ENCODE measurements at places on chromosomes 6 and 20.

DNA sequence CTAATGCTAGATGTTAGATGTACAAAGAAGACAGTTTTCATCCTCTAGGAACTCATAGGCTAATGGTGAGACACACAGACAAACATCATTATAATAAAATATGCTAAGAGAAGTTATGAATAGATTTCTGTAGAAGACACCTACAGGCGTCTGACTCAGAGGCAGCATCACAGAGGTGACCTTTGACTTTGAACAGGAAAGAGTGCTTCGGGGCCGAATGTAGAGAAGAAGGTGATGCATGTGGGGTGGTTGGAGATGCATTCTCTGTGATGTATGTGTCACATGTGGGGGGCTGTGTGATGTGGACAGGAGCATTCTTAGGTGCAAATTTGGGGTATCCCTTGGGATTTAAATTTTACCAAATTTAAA is 6.8 kb downstream of the GUCA1A start:
- DNase-seq, result no peak
- H3K27me3 ChIP-seq, result no peaks in the 10 kb centered on the region

DNA sequence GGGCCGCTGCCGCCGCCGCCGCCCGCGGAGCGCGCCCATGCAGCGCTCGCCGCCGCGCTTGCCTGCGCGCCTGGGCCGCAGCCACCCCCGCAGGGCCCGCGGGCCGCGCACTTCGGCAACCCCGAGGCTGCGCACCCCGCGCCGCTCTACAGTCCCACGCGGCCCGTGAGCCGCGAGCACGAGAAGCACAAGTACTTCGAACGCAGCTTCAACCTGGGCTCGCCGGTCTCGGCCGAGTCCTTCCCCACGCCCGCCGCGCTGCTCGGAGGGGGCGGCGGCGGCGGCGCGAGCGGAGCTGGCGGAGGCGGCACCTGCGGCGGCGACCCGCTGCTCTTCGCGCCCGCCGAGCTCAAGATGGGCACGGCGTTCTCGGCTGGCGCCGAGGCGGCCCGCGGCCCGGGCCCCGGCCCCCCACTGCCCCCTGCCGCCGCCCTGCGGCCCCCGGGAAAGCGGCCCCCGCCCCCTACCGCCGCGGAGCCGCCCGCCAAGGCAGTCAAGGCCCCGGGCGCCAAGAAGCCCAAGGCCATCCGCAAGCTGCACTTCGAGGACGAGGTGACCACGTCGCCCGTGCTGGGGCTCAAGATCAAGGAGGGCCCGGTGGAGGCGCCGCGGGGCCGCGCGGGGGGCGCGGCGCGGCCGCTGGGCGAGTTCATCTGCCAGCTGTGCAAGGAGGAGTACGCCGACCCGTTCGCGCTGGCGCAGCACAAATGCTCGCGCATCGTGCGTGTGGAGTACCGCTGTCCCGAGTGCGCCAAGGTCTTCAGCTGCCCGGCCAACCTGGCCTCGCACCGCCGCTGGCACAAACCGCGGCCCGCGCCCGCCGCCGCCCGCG is 730 bp downstream of the INSM1 start:
- peaks cover 51% of the 10 kb centered on the region for H3K27me3 ChIP-seq
- no peak overlapping the region for H3K27ac ChIP-seq
- peak; percentile 72 for DNase-seq

DNA sequence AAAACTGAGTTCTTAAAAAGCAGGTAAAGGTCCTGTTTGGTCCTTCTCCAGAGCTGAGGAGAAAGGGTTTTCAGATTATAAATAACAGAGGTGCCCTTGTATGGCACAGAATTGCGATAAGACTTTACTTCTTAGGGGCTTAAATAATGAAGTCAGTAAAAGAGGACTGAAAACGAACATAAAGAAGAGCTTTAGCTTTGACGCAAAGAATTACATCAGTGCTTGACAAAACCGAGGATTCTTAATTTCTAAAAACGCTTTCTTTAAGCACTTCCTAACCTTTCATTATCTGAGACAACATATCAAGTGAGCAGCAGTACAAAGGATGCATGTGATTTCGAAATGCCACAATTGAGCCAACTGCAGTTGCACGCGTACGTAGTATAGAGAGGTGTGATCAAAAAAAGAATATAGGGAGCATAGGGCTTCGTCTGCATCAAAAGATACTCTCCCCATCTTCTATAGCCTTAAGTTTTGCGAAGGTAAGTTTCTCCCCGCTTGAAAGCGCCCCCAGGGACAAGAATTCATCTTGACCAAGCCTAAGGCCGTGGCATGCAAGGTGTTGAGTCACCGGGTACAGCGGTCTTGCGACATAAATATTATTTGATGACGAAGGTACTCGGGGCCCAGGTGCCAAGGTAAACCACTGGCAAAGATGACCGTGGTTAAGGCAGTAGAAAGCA is 778 bp upstream of the LOC128125822 start:
- H3K4me3 ChIP-seq, result peak overlapping the region; percentile 67
- peaks cover 2% of the 10 kb centered on the region for H3K4me1 ChIP-seq
- DNase-seq, result no peak
- H3K36me3 ChIP-seq, result peaks cover 5% of the 10 kb centered on the region
- peak overlapping the region; percentile 97 for H3K27ac ChIP-seq
- H3K27me3 ChIP-seq, result 0 out of 2 replicates have a peak, but pooled peaks cover 2% of the 10 kb centered on the region

GRCh38 chr6:43683708-43684455 is 3.7 kb downstream of the MRPS18A start:
- H3K4me3 ChIP-seq, result no peak overlapping the region
- DNase-seq, result no peak
- H3K27me3 ChIP-seq, result no peaks in the 10 kb centered on the region
- H3K36me3 ChIP-seq, result peaks cover 8% of the 10 kb centered on the region

DNA sequence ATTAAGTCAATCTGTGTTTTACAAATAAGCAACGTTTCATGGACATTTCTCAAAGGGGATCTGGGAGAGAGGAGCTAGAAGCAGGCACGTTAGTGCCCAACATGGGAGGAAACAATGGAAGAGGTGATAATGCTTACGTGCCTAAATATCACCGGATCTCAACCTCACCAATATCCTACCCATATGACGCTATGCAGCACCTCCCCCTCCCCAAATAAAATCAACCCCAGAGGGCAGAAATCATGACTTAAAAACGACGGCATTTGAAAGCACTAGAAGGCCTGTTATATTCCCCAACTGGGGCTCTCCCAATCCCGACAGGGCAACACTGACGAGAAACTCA is 425 bp downstream of the HBS1L start:
- peaks cover 2% of the 10 kb centered on the region for H3K4me1 ChIP-seq
- no peaks in the 10 kb centered on the region for H3K27me3 ChIP-seq
- DNase-seq, result no peak
- H3K36me3 ChIP-seq, result 0 out of 2 replicates have a peak, but pooled peaks cover 2% of the 10 kb centered on the region

- no peak overlapping the region for H3K4me3 ChIP-seq
- no peak for DNase-seq
- H3K27me3 ChIP-seq, result no peaks in the 10 kb centered on the region
- no peaks in the 10 kb centered on the region for H3K4me1 ChIP-seq
- H3K27ac ChIP-seq, result no peak overlapping the region
Measured at GRCh38 chr6:105495515-105495914, 92.6 kb upstream of the PREP start.

- no peaks in the 10 kb centered on the region for H3K36me3 ChIP-seq
- H3K27me3 ChIP-seq, result no peaks in the 10 kb centered on the region
- H3K4me1 ChIP-seq, result no peaks in the 10 kb centered on the region
- H3K27ac ChIP-seq, result no peak overlapping the region
- DNase-seq, result no peak
Measured at GRCh38 chr6:113121571-113121970, 735.6 kb upstream of the MARCKS start.

DNA sequence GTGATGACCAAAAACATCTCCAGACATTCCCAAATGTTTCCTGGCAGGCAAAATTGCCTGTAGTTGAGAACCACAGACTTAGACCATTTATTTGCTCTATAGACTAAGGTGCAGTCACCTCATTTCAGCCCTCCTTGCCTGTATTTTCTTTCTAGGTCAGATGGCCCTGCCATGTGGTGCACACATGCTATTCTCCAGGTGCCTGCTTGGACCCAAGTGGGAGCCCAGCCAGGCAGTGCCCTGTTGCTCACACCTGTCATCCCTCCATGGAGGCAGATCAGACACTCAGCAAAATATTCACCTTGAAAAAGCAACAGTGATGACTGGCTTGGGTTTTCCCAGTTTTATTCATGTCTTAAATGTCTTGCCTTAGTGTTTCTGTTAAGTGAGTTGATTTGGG is 311.4 kb downstream of the TFAP2C start:
- no peak overlapping the region for H3K4me3 ChIP-seq
- H3K27ac ChIP-seq, result no peak overlapping the region
- H3K27me3 ChIP-seq, result no peaks in the 10 kb centered on the region
- H3K4me1 ChIP-seq, result no peaks in the 10 kb centered on the region
- DNase-seq, result no peak

GRCh38 chr6:169839898-169840631 is 88.6 kb downstream of the ERMARD start:
- no peak for DNase-seq
- no peaks in the 10 kb centered on the region for H3K27me3 ChIP-seq
- H3K27ac ChIP-seq, result no peak overlapping the region
- no peak overlapping the region for H3K4me3 ChIP-seq

DNA sequence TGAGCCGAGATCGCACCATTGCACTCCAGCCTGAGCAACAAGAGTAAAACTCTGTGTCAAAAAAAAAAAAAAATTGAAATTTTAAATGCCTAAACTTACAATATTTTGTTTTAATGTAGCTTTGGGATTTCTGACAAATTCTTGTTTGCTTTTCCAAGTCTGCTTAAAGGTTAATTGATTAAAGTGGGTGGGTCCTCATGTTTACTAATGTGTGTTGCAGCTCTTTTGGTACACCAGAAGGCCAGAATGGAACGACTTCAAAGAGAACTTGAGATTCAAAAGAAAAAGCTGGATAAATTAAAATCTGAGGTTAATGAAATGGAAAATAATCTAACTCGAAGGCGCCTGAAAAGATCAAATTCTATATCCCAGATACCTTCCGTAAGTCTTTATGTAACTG is 2.7 kb upstream of the SUMO4 start:
- H3K27me3 ChIP-seq, result no peaks in the 10 kb centered on the region
- H3K36me3 ChIP-seq, result peaks cover 6% of the 10 kb centered on the region
- no peaks in the 10 kb centered on the region for H3K4me1 ChIP-seq
- no peak overlapping the region for H3K4me3 ChIP-seq
- H3K27ac ChIP-seq, result no peak overlapping the region

GRCh38 chr20:61263084-61263695 is 11.1 kb downstream of the CDH4 start:
- no peaks in the 10 kb centered on the region for H3K27me3 ChIP-seq
- DNase-seq, result peak; percentile 95
- no peak overlapping the region for H3K27ac ChIP-seq
- H3K4me3 ChIP-seq, result no peak overlapping the region

GRCh38 chr6:166654573-166654972 is 27.5 kb upstream of the RPS6KA2 start:
- DNase-seq, result no peak
- no peaks in the 10 kb centered on the region for H3K36me3 ChIP-seq
- H3K4me1 ChIP-seq, result peaks cover 26% of the 10 kb centered on the region
- H3K27ac ChIP-seq, result no peak overlapping the region

GRCh38 chr6:43250992-43251373 is 7.7 kb downstream of the TTBK1 start:
- DNase-seq, result no peak
- H3K4me1 ChIP-seq, result peaks cover 3% of the 10 kb centered on the region
- H3K27ac ChIP-seq, result no peak overlapping the region
- peaks cover 2% of the 10 kb centered on the region for H3K27me3 ChIP-seq

DNA sequence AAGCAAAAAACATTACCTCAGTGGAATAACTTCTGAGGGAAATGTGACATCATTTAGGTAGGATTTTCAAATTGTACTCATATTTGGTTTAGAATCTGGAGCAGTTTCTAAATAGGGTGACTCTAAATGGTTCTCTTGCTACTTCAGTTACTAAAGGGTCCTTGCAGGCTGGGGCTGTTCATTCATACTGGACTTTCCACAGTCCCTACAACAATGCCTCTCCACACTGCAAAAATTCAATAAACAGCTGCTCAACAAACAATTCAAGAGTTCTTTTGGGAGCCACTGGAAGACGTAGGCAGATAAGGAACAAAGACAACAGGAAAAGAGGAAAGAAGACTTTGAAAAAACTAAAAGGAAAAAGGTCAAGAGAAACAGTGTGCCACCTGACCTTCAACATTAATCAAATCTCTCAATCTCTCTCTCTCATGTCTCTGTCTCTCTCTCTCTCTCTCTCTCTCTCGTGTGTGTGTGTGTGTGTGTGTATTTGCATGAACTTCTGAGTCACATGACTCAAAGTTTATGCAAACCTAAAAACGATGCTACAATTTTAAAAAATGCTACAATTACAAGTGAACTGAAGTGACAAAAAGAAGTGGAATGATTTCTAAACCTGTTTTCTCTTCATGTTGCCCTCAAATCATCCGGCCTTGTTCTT is 14.5 kb downstream of the NOL7 start:
- H3K4me3 ChIP-seq, result no peak overlapping the region
- H3K36me3 ChIP-seq, result 0 out of 2 replicates have a peak, but pooled peaks cover 2% of the 10 kb centered on the region
- no peak for DNase-seq
- no peaks in the 10 kb centered on the region for H3K27me3 ChIP-seq
- H3K4me1 ChIP-seq, result no peaks in the 10 kb centered on the region
- H3K27ac ChIP-seq, result no peak overlapping the region

GRCh38 chr6:41502917-41503671 is 43.1 kb upstream of the FOXP4 start:
- H3K36me3 ChIP-seq, result no peaks in the 10 kb centered on the region
- H3K4me1 ChIP-seq, result peaks cover 11% of the 10 kb centered on the region

DNA sequence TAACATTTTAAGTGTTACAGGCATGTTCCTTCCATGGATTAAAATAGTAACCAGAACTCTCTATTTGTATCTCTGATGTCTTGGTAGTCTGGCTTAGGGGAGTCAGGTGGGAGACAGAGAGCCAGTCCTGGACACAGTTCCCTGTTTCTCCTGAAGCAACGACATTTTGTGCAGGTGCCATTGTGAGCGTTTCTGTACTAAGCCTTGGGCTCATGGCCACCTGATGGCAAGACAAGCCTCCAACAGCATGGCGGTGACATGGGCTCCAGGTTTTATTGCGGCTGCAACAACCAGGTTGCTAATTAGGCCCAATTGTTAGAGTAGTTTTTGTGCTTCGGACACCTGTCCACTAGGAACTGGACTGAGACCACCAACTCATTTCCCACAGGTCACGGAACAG is 105.3 kb downstream of the PRDM13 start:
- H3K36me3 ChIP-seq, result no peaks in the 10 kb centered on the region
- H3K4me3 ChIP-seq, result no peak overlapping the region
- no peak for DNase-seq
- no peaks in the 10 kb centered on the region for H3K4me1 ChIP-seq

GRCh38 chr6:89297695-89298351 is 17.3 kb downstream of the GABRR2 start:
- no peaks in the 10 kb centered on the region for H3K36me3 ChIP-seq
- no peaks in the 10 kb centered on the region for H3K27me3 ChIP-seq
- H3K4me1 ChIP-seq, result no peaks in the 10 kb centered on the region
- H3K4me3 ChIP-seq, result no peak overlapping the region

- no peak for DNase-seq
- no peaks in the 10 kb centered on the region for H3K4me1 ChIP-seq
- peaks cover 2% of the 10 kb centered on the region for H3K36me3 ChIP-seq
- no peak overlapping the region for H3K4me3 ChIP-seq
Measured at GRCh38 chr6:53294095-53294494, 54.7 kb downstream of the ELOVL5 start.

Data from H1 (cell line).